Left ventricle myocardium inferior (tissue), 1 donor: ENCODE measurements at places on chromosomes 11 and 22. TPM values are rescaled to one million over a fixed set of nuclear protein-coding genes. Genes with fewer than 3 reads are reported as not detected.

The SYCE3 gene
- not detected for total RNA-seq

The STK33 gene
- total RNA-seq = 25.8 TPM

DNA sequence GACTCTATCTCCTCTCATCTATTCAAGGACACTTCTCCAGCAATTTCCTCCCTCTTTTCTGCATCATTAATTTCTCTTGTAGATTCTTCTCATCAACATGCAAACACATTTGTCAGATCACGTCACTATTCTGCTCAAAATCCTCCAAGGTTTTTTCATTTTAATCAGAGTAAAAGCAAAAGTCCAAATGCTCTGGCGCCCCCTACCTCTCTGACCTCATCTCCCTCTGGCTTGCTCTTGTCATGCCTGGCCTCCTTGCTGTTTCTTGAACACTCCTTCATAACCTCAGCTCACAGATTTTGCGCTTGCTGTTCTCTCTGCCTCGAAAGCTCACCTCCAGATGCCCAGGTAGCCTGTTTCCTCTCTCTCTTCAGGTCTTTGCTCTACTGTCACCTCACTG, 22.4 kb downstream of the RTCB start:
- DNase-seq = no peak

DNA sequence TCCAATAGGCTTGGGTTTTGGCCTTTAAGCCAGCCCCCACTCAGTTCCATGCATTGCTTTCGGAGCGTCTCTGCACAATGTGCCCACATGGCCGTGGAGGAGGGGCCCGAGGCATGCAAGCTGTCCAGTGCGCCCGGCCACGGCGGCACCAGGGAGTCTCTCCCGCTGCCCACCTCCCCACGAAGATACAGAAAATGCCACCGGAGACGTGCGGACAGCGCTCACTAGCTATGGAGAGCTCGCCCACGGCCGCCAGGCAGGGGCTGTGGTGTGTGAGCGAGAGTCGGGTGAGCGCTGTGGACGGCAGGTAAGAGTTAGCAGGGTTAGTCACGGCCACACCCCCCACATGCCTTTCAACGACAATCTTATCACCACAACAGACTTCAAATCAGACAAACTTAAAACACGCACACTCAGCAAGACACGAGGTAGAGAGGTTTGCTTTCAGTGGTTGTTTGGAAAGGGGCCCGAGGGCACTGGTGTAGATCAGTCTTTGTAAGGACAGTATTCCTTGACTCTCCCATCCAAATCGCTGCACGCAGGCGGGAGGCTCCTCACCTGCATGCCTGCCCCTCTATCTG, 18.7 kb upstream of the BID start:
- no peak for DNase-seq

- DNase-seq = no peak
Measured at GRCh38 chr11:117909611-117910382, 19.4 kb downstream of the TMPRSS13 start.
